Cardiac ventricle fibroblast (primary cell): ENCODE measurements at places on chromosomes 12 and 14. TPM values are rescaled to one million over a fixed set of nuclear protein-coding genes. Genes with fewer than 3 reads are reported as not detected.

CCDC177 gene
- total RNA-seq, result 0.20 TPM in 1 of 2 replicates, not detected in the other

FGF23 gene
- total RNA-seq, result not detected in 2 replicates

CLEC4C gene
- not detected in 2 replicates for total RNA-seq

TBC1D30 gene
- 1.00 and 1.0 TPM in 2 replicates for total RNA-seq

SMOC1 gene
- 0.64 and 1.8 TPM in 2 replicates for total RNA-seq

MYH6 gene
- not detected in 2 replicates for total RNA-seq

LGR5 gene
- 0.24 and 0.50 TPM in 2 replicates for total RNA-seq
